ENCODE measurements at places on chromosomes 11 and 22.

- H3K27me3 ChIP-seq, result no peaks in the 10 kb centered on the region
- peaks cover 10% of the 10 kb centered on the region for H3K4me1 ChIP-seq
- H3K27ac ChIP-seq, result no peak overlapping the region
- DNase-seq, result no peak
These were observed 16.5 kb downstream of the P2RY2 start for GRCh38 chr11:73234471-73235181.

GRCh38 chr11:88809126-88809525 is 256.7 kb downstream of the GRM5 start:
- DNase-seq, result no peak
- no peaks in the 10 kb centered on the region for H3K36me3 ChIP-seq
- H3K4me3 ChIP-seq, result no peak overlapping the region

- H3K4me1 ChIP-seq, result no peaks in the 10 kb centered on the region
- H3K27ac ChIP-seq, result no peak overlapping the region
- DNase-seq, result no peak
- peaks cover 53% of the 10 kb centered on the region for H3K27me3 ChIP-seq
- H3K4me3 ChIP-seq, result no peak overlapping the region
- H3K36me3 ChIP-seq, result no peaks in the 10 kb centered on the region
These were observed 142.0 kb downstream of the BRD1 start for GRCh38 chr22:49685686-49686085.

DNA sequence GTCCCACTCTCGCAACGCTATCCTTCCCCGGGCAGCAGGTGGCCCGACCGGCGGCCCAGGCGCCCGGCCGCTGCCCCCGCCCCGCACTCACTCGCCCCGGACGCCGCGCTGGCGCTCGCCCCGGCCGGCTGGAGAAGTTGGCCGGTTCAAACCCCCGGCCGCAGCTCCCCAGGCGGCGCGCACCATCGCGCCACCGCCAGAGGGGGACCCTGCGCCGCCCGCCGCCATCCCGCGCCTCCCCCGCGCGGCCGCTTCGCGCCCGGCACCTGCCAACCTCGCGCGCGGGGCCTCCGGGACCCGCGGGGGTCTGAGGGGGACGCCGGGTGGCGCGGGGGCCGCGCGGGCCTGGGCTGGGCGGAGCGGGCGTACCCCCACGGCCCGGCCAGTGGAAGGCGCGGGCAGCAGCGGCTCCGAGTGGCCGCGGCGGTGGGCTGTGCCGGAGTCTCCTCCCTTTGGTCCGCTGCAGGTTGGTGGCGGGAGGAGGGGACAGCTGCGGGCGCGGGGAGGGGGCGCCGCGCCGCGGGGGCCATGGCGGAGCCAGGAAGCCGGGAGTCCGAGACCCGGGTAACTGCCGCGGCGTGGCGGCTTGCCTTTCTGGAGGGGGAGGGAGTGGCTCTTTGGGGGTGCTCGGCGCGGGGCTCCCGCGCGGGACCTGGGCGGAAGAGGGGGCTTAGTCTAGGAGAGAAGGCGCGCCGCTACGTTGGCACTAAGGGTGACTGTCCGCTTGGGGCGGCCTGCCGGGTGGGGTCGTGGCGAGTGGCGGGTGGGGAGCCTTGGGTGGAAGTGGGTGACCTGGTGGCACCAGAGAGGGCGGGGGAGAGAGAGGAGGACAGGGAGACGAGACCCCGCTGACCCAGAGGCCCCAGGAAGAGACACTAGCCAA is at the start of the genes MPST and TST:
Gene MPST, plus strand, starts transcription at position 434 of the 883 bp plus-strand sequence. Its CDS starts 95 bp downstream, at position 529.
Gene TST, minus strand, starts transcription at position 139 of the 883 bp plus-strand sequence. CDS start 715 bp downstream, outside the sequence.
- H3K4me3 ChIP-seq, result peak within 1 kb of the TSS; percentile 90
- peaks cover 3% of the 10 kb centered on the region for H3K36me3 ChIP-seq
- peak; percentile 74 for DNase-seq
- H3K27ac ChIP-seq, result peak within 1 kb of the TSS; percentile 92
- no peaks in the 10 kb centered on the region for H3K27me3 ChIP-seq

- H3K27ac ChIP-seq, result no peak overlapping the region
- H3K4me3 ChIP-seq, result no peak overlapping the region
- H3K4me1 ChIP-seq, result peaks cover 35% of the 10 kb centered on the region
- peaks cover 43% of the 10 kb centered on the region for H3K36me3 ChIP-seq
- DNase-seq, result no peak
- no peaks in the 10 kb centered on the region for H3K27me3 ChIP-seq
These were observed 22.2 kb downstream of the ATXN10 start for GRCh38 chr22:45693835-45694234.

DNA sequence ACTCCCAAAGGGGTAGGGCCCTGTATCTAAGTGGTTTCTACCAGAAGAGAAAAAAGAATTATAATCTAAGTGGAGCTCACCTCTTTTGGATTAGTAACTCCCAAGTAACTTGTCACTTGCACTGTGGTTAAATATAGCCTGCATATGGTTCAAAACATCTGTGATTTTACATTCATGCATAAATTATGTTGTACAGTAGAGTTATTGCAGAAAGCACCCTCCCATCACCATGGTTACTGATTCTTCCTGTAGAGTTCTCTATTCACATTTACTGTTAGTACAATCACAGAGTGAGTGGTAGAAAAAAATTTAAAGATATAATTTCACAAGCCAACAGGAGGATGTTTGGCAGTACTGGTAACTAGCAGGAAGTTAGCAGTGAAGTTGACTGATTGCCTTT is 80.4 kb downstream of the LRRC4C start:
- no peaks in the 10 kb centered on the region for H3K4me1 ChIP-seq
- H3K27ac ChIP-seq, result no peak overlapping the region
- H3K4me3 ChIP-seq, result no peak overlapping the region
- no peaks in the 10 kb centered on the region for H3K36me3 ChIP-seq
- DNase-seq, result no peak
- H3K27me3 ChIP-seq, result no peaks in the 10 kb centered on the region

- no peak overlapping the region for H3K4me3 ChIP-seq
- H3K27me3 ChIP-seq, result no peaks in the 10 kb centered on the region
- peaks cover 6% of the 10 kb centered on the region for H3K4me1 ChIP-seq
- no peaks in the 10 kb centered on the region for H3K36me3 ChIP-seq
These were observed 10.8 kb downstream of the MMP3 start for GRCh38 chr11:102832612-102833011.

DNA sequence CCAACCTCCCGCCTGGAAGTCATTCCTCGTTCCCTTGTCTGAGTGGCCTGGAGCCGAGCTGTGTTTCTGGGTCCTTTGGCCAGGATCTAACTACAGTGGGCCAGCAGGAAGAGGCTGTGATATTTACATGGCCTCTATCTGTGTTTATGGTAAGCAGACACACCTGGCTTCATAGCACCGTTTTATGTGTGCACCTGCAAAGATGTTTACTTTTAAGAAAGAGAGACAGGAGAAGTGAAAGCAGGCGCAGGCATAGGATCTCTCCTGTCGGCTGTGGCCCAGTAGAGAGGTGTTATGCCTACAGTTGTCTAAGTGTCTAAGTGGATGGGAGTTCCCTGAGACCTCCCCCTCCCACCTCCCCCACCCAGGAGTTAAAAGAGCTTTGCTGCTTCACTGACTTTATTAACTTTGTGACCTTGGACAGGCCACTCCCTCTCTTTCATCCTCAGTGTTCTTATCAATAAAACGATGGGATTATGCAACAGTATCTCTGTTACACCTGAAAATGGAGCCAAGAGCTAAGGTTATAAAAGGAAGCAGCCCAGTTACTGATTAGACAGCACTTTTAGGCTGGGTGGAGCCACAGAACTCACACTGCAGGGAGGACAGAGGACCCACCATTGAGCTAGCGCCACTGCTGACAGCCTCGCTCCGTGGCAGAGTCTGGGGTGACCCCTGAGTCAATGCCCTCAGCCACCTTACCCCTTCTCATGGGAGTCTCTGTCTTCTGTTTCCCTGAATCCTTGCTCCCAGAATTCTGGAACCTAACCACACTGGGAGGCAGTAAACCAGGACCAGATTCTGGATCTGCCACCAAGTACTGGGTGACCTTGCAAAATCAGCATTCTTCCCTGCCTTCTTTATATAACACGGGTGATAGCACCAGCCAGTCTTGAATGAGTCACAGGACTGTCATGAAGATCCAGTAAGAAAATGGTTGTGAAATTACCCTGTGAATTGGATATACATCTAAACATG is 22.0 kb downstream of the ST14 start:
- no peak overlapping the region for H3K4me3 ChIP-seq
- no peak for DNase-seq
- H3K27ac ChIP-seq, result no peak overlapping the region
- H3K27me3 ChIP-seq, result no peaks in the 10 kb centered on the region
- H3K36me3 ChIP-seq, result no peaks in the 10 kb centered on the region
- H3K4me1 ChIP-seq, result peaks cover 13% of the 10 kb centered on the region

- no peak overlapping the region for H3K27ac ChIP-seq
- H3K4me1 ChIP-seq, result no peaks in the 10 kb centered on the region
- no peak for DNase-seq
These were observed 53.5 kb downstream of the OTOG start for GRCh38 chr11:17600316-17601255.

- H3K27ac ChIP-seq, result no peak overlapping the region
- DNase-seq, result no peak
- no peaks in the 10 kb centered on the region for H3K27me3 ChIP-seq
- no peaks in the 10 kb centered on the region for H3K4me1 ChIP-seq
- no peaks in the 10 kb centered on the region for H3K36me3 ChIP-seq
These were observed 121.8 kb upstream of the C11orf87 start for GRCh38 chr11:109300211-109300610.

- H3K27ac ChIP-seq, result no peak overlapping the region
- H3K36me3 ChIP-seq, result peaks cover 10% of the 10 kb centered on the region
- no peaks in the 10 kb centered on the region for H3K27me3 ChIP-seq
- DNase-seq, result no peak
These were observed 83.8 kb upstream of the BID start for GRCh38 chr22:17858033-17858432.

GRCh38 chr11:61362542-61362875 is 335 bp downstream of the TMEM138 start:
- H3K36me3 ChIP-seq, result peaks cover 4% of the 10 kb centered on the region
- H3K4me3 ChIP-seq, result peak overlapping the region; percentile 93
- DNase-seq, result no peak
- peaks cover 27% of the 10 kb centered on the region for H3K4me1 ChIP-seq
- H3K27ac ChIP-seq, result peak overlapping the region; percentile 98
- H3K27me3 ChIP-seq, result no peaks in the 10 kb centered on the region

DNA sequence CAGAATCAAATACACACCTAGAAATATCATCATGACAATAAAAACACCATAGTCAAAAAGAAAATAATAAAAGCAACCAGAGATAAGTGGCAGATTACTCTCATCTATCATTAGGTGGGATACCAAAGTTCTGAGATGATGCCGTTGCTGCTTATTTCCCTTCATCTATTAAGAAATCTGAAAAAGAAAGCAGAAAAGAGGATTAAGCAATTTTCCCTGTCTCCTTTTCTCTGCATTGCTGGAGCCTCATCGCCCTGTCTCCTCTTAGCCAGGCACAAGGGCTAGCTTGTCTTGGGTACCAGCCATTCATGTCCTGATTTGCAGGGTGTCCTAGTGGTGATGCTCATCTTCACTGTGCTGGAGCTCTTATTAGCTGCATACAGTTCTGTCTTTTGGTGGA is 3.9 kb upstream of the MS4A14 start:
- H3K27ac ChIP-seq, result no peak overlapping the region
- no peaks in the 10 kb centered on the region for H3K4me1 ChIP-seq
- H3K27me3 ChIP-seq, result peaks cover 1% of the 10 kb centered on the region
- H3K4me3 ChIP-seq, result no peak overlapping the region
- no peak for DNase-seq

DNA sequence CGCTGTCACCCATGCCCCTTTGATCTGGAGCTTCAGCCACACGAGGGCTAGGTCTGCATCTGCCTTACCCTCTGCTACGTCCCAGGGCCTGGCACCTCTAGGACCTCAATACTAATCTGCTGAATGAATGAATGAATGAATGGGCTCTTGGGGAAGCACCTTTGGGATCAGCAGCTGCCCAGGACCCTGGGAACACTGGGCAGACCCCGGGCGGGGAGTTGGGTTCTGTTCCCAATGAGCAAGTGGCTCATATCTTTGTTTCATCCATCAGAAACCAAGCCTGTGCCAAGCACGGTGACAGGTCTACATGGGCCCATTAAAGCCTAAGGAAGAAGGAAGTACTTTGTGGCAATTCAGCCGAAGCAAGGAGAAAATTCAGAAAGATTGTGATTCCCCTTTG is 41.5 kb upstream of the SHISAL1 start:
- H3K4me3 ChIP-seq, result no peak overlapping the region
- H3K36me3 ChIP-seq, result no peaks in the 10 kb centered on the region
- DNase-seq, result no peak
- peaks cover 19% of the 10 kb centered on the region for H3K4me1 ChIP-seq

DNA sequence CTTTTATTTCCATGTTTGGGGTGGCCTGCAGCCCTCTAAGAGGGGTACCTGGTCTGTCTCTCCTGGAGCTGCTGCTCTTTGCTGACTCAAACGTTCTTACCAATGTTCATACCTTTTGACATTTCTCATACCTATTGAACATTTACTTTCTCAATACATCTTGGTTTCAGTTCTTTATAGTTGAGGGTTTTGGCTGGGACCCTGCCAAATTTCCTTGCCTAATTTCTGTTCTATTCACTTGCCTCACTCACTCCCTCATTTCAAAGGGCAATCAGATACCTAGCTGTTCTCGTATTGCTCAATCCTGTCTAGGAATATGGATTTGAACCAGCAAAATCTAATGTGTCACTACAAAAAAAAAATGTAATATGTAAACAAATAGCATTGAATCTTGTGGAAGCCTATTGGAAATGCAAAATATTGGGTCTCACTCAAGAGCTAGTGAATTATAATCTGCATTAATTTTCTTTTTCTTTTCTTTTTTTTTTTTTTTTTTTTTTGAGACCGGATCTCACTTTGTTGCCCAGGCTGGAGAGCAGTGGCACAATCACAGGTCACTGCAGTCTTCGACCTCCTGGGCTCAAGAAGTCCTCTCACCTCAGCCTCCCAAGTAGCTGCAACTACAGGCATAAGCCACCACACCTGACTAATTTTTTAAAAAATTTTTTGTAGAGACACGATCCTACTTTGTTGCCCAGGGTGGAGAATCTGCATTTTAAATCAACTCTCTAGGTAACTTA is 7.5 kb downstream of the OR6M1 start:
- H3K27ac ChIP-seq, result no peak overlapping the region
- H3K36me3 ChIP-seq, result no peaks in the 10 kb centered on the region
- no peak for DNase-seq
- no peaks in the 10 kb centered on the region for H3K27me3 ChIP-seq

GRCh38 chr22:36387709-36387958 is 133 bp downstream of the MYH9 start:
- peaks cover 33% of the 10 kb centered on the region for H3K4me1 ChIP-seq
- peak overlapping the region; percentile 72 for H3K27ac ChIP-seq
- H3K36me3 ChIP-seq, result peaks cover 3% of the 10 kb centered on the region
- peak overlapping the region; percentile 72 for H3K4me3 ChIP-seq
- no peaks in the 10 kb centered on the region for H3K27me3 ChIP-seq
- no peak for DNase-seq

GRCh38 chr11:67277231-67277961 is 11.1 kb downstream of the GRK2 start:
- H3K36me3 ChIP-seq, result peaks cover 6% of the 10 kb centered on the region
- H3K4me1 ChIP-seq, result no peaks in the 10 kb centered on the region
- no peak overlapping the region for H3K4me3 ChIP-seq
- H3K27me3 ChIP-seq, result no peaks in the 10 kb centered on the region

DNA sequence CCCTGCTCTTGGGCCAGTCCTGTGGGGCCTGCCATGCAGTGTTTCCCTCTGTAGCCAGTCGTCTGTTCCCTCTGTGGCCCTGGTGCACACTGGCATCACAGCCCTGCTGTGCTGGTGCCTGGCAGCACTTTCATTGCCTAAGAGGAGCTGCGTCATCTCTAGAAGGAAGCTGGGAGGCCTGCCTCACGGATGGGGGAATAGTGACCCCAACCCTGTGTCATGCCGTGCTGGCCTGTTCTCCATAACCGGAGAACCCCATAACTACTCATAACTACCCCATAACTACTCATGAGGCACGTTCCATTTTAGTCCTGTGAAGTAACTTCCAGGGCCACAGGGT is 14.0 kb downstream of the RAB36 start:
- no peaks in the 10 kb centered on the region for H3K27me3 ChIP-seq
- peaks cover 2% of the 10 kb centered on the region for H3K4me1 ChIP-seq
- peaks cover 5% of the 10 kb centered on the region for H3K36me3 ChIP-seq
- H3K27ac ChIP-seq, result no peak overlapping the region
- H3K4me3 ChIP-seq, result no peak overlapping the region

Data from mesothelial cell of epicardium (in vitro differentiated cells).